ENCODE measurements at places on chromosomes 3 and 15.

- DNase-seq, result no peak
Measured at GRCh38 chr3:71446260-71446659, 137.3 kb downstream of the FOXP1 start.

DNA sequence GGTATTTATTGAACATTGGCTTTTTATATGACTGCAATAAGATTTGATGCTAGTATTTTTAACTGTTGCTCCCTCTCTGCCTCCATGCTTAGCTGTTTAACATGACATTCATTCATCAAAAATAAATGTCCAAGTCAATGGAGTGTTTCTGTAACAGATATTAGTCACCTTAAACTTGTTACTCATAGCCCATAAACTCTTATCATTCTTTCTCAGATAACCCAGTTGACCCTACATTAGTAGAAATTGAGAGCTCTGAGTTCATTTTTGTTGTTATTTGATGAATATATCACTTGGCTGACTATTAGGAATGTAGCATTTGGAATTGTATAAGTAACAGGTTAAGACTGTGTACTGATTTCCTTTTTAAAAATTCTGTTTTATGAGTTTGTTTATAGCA, 201.1 kb downstream of the UBE2E2 start:
- no peak for DNase-seq

GRCh38 chr3:94996743-94997142, 933.9 kb downstream of the NSUN3 start:
- DNase-seq, result no peak

DNA sequence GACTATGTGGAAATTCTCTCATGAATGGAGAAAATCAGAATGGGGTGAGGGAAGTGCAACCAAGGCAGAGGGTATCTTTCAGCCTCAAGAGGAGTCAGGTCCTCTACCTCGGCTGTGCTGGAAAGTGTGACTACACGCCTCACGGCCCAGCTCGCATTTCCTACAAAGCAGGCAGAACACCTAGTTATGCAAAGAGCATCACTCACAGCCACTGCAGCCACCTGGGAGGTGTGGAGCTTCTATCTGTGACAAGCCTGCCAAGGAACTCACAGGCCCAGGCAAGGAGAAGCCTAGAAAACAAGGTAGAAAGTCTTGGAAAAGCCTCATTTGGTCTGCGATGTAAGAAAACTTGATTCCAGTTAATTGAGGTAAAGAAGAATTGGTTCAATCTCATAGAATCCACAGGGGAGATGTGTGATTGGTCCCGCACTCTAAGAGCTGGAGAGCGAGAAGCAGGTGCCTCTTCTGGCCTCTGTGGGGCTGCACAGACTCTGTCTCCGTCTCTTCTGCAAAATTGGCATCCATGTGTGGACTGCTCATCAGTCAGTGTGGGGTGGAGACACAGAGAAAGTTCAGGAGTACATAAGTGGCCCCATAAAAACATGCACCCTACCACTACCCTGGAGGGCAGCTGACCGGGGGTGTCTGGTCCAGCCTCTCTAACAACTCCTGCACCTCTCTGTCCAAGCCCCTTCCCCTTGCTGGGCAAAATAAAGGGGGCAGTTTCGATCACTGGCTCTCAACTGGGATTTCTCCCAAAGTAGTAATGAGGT, 76.8 kb downstream of the TAMM41 start:
- no peak for DNase-seq

DNA sequence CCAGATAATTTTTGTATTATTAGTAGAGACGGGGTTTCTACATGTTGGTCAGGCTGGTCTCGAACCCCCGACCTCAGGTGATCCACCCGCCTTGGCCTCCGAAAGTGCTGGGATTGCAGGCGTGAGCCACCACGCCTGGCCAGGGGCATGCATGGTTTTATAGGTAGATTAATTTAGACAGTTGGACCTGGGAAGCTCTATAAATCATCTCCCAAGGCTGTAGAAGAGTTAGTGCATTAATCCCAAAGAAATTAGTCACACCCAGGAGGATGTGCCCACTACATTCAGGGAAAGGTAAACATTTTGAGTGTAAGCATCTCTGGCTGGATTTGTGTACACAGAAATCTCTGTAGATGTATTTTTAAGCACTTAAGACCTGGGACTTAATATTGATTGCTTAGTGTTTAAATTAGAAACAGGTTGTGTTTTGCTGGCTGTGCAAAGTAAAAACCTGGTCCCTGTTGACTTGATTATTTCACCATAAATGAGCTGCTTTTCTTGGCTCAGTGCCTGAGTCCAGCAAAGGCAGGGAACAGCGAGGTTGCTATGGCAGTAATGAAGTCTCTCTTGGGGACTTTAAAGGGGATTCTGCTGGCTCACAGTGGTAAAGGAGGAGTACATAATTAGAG, 19.2 kb downstream of the EXOSC7 start:
- no peak for DNase-seq

GRCh38 chr3:41200669-41201021, 1.3 kb downstream of the CTNNB1 start:
- DNase-seq, result no peak

DNA sequence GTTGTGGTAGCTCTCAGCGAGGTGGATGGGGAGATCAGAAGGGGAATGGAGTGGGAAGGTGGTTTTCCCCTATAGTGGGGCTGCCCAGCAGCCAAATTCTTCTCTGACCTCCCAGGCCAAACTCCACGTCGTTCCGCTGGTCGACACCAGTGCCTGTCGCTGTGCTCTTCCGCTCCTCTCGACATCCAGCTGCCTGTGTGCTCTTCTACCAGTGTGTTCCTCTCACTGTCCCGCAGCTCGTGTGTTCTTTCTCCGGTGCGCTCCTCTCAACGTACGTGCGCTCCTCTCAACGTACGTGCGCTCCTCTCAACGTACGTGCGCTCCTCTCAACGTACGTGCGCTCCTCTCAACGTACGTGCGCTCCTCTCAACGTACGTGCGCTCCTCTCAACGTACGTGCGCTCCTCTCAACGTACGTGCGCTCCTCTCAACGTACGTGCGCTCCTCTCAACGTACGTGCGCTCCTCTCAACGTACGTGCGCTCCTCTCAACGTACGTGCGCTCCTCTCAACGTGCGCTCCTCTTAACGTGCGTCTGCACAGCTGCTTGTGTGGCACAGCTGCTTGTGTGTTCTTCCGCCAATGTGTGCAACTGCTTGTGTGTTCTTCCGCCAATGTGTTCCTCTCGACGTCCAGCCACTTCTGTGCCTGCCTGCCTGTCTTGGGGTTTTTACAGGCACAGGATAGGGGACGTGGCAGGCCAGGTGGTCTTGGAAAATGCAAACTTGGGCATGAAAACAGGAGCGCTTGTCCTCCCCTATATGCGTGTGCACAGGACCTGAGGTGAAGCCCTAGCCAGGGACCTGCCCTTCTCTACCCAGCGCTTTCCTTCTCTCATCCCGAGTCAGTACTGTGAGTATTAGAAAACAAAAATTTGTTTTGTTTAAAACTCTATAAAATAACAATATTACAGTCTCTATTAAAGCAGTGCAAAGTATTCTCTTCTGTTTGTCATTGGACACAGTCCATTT, 991.1 kb downstream of the GBE1 start:
- DNase-seq, result no peak

GRCh38 chr3:130259166-130259874, 86.2 kb upstream of the COL6A5 start:
- no peak for DNase-seq

GRCh38 chr3:143769616-143770015, 78.7 kb downstream of the SLC9A9 start:
- DNase-seq, result no peak

- no peak for DNase-seq
Measured at GRCh38 chr15:31427411-31427810, 100.8 kb downstream of the KLF13 start.

DNA sequence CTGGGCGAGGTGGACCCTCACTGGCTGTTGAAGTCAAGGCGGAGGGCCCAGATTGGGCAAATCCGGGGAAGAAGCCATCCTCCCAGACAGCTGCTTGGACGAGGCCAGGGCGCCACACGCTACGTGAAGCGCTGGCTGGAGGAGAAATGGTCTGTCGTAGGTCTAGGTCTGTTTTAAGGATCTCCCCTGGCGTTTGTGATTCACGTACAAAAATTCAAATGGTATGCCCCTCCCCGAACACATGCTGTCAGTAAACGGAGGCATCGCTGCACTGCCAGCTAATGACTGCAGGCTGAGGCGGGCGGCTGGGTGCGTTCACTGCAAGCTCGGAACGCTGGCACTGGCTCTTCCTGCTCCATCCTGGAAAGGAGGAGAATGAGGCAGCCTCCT, 69.9 kb downstream of the EPHB3 start:
- DNase-seq, result no peak

DNA sequence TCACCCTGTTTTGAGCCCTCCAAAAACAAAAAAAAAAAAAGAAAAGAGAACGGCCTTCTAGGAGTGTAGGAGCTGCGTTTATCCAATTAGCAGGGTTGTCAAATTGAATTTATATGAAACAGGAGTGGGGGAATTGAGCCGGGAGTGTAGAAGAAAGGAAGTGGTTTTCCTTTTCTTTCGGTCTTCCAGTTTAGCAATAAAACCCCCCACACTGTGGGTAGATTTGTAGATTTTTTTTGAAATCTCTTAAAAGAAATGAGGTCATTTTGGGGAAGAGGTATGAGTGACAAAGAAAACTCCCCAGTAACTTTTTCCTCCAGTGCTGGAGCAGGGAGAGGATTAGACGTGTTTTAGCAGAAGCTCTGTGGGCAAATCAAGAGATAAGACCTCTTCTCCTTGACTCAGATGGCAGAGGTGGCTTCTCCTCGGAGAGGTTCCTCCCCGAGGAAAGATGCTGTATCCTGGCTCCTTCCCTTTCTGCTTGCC, 30.8 kb downstream of the BOC start:
- DNase-seq, result no peak

DNA sequence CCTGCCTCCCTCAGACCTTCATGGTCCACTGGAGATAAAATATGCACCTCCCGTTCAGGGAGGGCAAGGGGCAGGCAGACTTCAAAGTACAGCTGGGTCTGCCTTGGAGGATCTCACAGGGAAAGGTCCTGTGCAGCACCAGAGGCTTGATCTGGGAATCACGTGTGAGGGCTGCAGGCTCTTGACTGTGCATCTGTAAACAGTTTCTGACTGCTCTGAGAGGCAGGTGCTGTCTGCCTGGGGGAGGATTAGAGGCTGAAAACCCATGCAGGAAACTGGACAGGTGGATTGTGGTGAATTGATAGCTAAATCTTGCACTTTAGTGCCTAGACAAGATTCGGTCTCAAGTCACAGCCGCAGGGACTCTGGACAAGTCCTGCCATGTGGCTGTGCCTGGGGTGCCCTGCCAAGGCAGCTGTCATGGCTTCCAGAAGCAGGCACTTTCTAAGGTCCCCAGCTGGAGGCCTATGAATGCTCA, 239.3 kb downstream of the EPHB1 start:
- no peak for DNase-seq

GRCh38 chr3:27613846-27614500, 108.2 kb downstream of the EOMES start:
- no peak for DNase-seq

GRCh38 chr3:13016083-13016720, 57.0 kb downstream of the IQSEC1 start:
- no peak for DNase-seq

GRCh38 chr3:33848624-33849347, 50.4 kb downstream of the PDCD6IP start:
- DNase-seq, result no peak

DNA sequence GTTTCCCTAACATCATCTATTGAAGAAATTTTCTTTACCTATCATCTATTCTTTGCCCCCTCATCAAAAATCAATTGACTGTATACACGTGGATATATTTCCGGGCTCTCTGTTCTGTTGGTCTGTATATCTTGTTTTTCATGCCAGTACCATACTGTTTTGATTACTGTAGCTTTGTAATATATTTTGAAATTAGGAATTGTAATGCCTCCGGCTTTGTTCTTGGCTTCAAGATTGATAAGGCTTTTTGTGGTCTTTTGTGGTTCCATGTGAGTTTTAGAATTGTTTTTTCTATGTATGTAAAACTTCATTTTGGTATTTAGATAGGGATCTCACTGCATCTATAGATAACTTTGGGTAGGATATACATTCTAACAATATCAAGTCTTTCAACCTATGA, 454.4 kb downstream of the LPP start:
- DNase-seq, result no peak

GRCh38 chr3:175267121-175267531, 408.0 kb downstream of the NAALADL2 start:
- no peak for DNase-seq

GRCh38 chr3:77967621-77968020, 927.7 kb downstream of the ROBO2 start:
- DNase-seq, result no peak

- DNase-seq, result no peak
Measured at GRCh38 chr3:12922306-12922705, 80.9 kb upstream of the RPL32 start.

DNA sequence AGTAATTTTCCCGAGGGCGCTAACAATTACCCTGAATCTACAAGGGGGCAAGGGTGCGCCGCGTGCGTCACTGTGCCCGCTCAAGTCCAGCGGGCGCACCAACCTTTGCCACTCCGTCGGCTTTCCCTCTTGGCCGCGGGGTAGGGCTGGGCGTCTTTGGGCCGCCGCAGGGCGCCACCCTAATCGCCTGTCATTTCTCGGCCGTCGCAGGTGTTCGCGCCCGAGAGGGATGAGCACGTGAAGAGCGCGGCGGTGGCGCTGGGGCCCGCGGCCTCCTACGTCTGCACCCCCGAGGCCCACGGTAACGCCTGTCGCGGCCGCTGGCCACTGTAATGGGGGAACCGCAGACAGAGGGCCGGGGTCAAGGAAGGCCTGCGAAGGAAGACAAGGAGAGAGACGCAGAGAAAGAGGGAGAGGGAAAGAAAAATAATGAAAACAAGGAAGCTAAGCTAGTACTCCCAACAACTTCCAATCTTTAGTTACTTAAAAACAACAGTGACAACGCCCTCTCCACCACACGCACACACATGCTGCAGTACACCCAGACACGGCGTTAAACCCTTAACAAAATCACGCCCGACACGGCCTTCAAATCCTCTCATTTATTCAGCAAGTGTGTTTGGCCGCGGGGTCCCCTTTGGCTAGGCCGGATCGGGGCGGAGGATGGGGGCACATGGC, 3.8 kb downstream of the SKOR1 start:
- DNase-seq, result no peak

- no peak for DNase-seq
Measured at GRCh38 chr3:29447946-29448627, 167.2 kb downstream of the RBMS3 start.

GRCh38 chr3:4471907-4472306, 4.8 kb upstream of the SUMF1 start:
- DNase-seq, result no peak

- no peak for DNase-seq
Measured at GRCh38 chr15:39618063-39618823, 37.4 kb downstream of the THBS1 start.

Measured in activated CD4-positive, alpha-beta T cell treated with anti-CD3 and anti-CD28 coated beads, Interleukin-2, amount 50 U/mL, for 4 hours (primary cell).